Mesothelial cell of epicardium (in vitro differentiated cells): ENCODE measurements at places on chromosomes 7 and 10. TPM values are rescaled to one million over a fixed set of nuclear protein-coding genes. Genes with fewer than 3 reads are reported as not detected.

GRCh38 chr7:142356166-142356565 is 98.3 kb upstream of the PRSS58 start:
- no peak for DNase-seq

- no peak for DNase-seq
Measured at GRCh38 chr7:48150086-48150485, 21.2 kb upstream of the ABCA13 start.

GRCh38 chr10:80524190-80524909 is 13.4 kb upstream of the SH2D4B start:
- DNase-seq, result no peak

DNA sequence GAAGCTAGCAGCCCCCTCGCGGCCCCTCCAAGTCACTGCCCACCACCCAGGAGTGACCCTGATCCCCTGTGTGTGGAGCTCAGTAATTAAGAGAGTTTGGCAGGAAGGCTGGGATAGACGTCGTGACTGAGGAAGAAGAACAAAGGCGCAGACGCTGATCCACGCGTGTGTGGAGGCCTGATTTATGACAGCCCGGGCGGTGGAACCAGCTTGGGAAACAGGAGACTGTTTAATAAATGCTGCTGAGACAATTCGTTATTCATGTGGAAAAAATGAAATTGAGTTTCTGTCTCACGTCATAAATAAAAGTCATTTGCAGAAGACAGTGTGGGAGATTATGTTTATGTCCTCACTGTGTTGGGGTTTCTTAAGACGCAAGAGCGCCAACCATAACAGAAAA is 130.8 kb downstream of the ELFN1 start:
- no peak for DNase-seq

DNA sequence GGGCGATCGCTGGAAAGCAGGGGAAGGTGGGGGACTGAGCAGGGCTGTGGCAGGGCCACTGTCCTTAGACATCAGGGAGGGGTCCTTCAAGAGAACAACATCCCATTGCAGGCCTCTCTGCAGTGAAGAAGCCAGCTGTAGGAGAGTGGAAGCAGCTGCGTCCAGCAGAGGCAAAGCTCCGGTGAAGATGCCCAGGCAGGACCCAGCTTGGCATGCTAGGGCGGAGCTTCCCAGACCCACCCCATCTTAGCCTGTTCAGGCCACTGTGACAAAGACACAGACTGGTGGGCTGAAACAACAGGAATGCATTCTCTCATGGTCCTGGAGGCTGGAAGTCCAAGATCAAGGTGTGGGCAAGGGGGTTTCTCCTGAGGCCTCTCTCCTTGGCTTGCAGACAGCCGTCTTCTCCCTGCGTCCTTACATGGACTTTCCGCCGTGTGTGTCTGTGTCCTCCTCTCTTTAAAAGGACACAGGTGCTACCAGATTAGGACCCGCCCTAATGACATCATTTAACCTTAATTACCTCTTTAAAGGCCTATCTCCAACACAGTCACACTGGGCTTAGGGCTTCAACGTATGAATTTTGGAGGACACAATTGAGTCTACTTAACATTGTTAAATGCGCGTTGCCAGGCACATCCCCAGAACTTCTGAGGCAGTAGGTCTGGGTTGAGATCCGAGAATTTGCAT is 178.1 kb upstream of the GRB10 start:
- no peak for DNase-seq

- no peak for DNase-seq
Measured at GRCh38 chr7:143987513-143987912, 12.6 kb upstream of the OR6B1 start.

DNA sequence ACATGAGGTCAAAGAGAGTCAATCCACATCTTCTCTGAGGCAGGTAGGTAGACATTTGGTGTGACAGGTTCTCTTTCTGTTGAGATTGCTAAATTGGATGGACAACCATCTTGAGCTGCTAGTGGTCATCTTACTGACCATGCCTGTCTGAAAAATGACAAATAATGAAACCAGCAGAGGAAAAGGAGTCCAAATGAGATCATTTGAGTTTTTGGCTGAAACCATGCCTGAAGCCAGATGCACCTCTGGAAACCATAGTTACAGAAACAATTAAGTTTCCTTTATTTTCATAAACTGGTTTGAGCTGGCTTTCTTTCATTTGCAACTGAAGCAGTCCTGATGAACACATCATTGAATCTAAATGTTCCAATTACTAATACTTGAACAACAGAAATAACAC is 100.6 kb downstream of the ZNF438 start:
- DNase-seq, result no peak

DNA sequence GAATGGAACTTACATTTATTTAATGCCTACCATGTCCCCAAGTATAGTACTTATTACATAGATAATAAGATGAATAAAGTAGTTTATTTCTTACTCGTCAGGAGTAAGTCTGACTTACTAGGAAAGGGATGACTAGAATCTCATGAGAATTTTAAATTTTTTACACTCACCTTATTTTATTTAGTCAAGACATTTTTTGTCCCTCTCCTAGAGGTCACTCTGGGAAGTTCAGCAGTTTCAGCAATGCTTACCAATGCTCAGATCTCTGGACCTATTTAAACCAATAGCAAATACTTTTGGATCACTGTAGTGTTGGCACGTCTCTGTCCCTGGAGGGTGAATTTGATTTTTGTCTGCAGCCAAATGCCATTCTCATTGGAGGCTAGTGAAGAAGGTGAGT is 10.7 kb upstream of the ACTA2 start:
- no peak for DNase-seq

DNA sequence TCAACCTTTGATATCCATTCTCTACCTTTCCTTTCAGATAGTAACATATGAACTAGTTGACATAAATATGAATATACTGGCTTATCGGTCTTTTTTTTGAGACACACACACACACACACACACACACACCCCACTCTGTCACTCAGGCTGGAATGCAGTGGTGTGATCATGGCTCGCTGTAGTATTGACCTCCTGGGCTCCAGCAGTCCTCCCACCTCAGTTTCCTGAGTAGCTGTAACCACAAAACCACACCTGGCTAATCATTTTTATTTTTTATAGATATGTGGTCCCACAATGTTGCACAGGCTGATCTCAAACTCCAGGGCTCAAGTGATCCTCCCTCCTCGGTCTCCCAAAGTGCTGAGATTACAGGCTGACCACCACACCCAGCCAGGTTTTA is 14.2 kb upstream of the NT5C3A start:
- DNase-seq, result no peak

- no peak for DNase-seq
Measured at GRCh38 chr10:32050177-32050576, 6.0 kb downstream of the KIF5B start.

- DNase-seq, result no peak
Measured at GRCh38 chr7:40500219-40500618, 365.4 kb downstream of the SUGCT start.

DNA sequence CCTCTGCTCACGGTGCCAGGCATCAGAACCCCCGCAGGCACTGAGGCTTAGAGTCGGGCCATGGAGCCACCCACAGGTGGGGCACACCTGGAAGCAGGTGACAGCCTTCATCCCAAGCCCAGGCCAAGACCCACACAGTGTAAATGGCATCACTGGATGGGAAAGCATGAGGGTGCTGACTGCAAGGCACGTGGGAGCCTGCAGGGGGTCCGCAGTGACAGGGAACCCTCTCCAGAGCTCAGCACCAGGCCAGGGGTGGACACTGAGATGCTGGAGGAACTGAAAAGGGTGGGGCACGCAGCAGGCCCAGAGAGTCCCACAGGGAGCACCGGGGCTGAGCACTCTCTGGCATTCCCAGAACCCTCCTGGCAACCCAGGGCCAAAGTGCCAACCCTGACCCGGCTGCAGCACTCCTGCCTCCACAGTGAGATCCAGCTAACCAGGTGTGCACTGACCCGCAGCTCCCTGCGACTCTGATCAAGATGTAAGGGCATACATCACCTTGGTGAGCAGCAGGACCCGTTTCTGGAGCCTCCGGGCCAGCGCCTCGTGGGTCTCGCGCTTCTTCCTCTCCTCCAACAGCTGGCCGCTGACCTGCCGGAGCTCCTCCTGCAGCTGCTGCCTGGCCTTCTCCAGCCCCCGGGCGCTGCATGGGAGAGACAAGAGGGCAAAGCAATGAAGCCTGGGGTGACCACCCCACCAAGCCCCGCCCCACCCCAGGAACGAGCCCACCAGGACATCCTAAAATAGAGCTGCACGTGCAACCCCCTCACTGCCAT is 163.9 kb downstream of the MAD1L1 start:
- DNase-seq, result no peak

GRCh38 chr7:73734619-73735527 is 3.7 kb downstream of the ABHD11 start:
- DNase-seq, result no peak

INHBA gene
- total RNA-seq, result 47.6 to 51.4 TPM (median 50.6 TPM) in 3 replicates

LFNG gene
- 16.0 to 19.0 TPM (median 16.3 TPM) in 3 replicates for total RNA-seq

CALML3 gene
- 0.07 TPM in 1 of 3 replicates, not detected in the others for total RNA-seq

SFMBT2 gene
- 0.86 to 2.3 TPM (median 2.0 TPM) in 3 replicates for total RNA-seq

LRRTM3 gene
- total RNA-seq, result 4.6 to 5.6 TPM (median 5.2 TPM) in 3 replicates
